ENCODE measurements at places on chromosomes 2 and 18. TPM values are rescaled to one million over a fixed set of nuclear protein-coding genes. Genes with fewer than 3 reads are reported as not detected.

Gene HDHD2
- 34.8 TPM for total RNA-seq

Gene WDR7
- 33.1 TPM for total RNA-seq

Gene FEV
- not detected for total RNA-seq

Gene MYO7B
- 2.1 TPM for total RNA-seq

Gene FOXD4L1
- total RNA-seq, result not detected

GRCh38 chr2:122748552-122749011 is 993.1 kb downstream of the TSN start:
- no peak for DNase-seq

DNA sequence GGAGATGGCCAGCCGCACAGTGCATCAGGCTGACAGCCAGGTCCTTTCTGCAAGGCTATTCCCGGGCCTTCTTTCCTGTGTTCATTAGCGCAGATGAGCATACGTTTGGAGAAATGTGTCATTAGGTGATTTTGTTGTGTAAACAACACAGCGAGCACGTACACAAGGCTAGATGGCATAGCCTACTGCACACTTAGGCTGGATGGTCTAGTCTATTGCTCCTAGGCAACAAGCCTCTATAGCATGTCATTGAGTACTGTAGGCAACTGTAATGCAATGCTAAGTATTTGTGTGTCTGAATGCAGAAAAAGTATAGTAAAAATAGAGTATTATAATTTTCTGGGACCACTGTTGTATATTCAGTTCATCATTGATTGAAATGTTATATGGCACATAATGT is 50.9 kb upstream of the PHLPP1 start:
- no peak for DNase-seq

DNA sequence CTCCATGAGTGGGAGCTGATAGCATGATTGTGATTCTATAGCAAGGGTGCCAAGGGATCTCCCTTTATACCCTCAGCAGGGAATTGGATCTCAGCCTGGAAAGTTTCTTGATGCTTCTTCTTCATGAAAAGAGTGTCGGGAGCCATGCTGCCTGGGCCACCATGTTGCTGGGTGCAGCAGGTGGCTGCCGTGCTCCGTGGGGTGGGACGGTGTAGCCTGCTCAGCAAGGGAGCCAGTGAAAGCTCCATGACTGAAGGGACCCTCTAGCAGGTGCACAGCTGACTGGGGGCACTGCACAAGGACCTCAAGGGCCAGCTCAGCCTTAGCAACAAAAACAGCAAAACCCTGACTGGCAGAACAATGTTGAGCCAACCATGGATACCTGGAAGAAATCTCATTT is 368.9 kb upstream of the HS6ST1 start:
- no peak for DNase-seq

DNA sequence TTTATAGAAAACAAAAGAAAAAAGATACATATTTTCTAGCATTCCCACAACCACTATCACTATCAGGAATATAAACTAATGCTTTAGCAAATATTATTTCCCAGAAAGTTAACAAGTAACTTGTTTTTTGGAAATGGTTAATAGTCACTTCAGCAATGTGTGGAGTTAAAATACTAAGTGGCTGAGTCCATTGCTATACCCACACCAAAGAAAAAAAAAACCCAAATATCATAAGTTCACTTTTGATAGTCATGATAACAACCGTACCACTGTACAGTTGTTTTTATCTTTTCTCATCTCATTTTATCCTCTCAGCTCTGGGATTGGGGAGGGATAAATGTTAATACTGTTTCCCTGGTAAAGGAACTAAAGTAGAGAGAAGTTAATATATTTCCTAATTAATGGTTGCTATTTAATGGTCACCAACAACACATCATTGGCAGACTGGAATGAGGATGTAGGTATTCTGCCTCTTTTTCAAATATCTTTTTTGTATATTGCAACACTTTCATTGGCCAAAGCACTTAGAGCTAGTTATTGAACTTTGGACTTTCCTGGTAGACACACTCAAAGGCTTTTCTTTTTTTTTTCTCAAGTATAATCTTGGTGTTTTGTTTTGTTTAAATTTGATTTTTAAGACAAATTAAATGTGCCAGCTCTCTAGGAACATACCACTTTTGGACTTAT is 18.4 kb upstream of the KANSL1L start:
- no peak for DNase-seq

DNA sequence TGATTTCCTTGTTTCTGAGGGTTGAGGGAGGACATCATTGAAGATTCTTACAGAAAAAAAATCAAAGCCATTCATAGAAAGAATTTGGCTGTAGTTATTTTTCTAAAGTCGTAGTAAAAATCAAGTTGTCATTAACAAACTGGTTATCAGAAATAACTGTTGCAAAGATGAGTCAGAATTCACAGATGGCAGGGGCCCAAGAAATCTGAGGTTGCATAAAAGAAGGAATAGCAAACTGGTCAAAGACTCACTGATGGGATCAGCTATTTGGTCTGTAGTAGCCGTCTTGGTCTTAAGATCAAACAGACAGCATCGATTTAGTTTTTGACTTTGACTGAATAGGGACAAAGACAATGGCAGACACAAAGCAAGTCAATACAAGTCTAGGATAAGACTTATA is 334.3 kb downstream of the FIGN start:
- no peak for DNase-seq

Data from mesenteric fat pad (tissue), 1 donor.